GM20000 (cell line): ENCODE measurements at places on chromosomes 2 and 18.

- no peak for DNase-seq
These were observed 80.7 kb downstream of the TET3 start for GRCh38 chr2:74065456-74065855.

DNA sequence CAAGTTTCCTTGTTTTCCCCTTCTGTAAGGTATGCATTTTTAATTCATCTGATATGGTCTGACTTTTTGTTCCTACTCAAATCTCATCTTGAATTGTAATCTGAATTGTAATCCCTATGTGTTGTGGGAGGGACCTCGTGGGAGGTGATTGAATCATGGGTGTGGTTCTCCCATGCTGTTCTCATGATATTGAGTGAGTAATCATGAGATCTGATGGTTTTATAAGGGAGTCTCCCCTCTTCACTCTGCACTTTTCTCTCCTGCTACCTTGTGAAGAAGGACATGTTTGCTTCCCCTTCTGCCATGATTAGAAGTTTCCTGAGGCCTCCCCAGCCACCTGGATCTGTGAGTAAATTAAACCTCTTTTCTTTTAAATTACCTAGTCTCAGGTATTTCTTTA, 476.1 kb downstream of the LPIN1 start:
- DNase-seq: no peak

GRCh38 chr2:120461092-120461491, 115.2 kb downstream of the INHBB start:
- no peak for DNase-seq

DNA sequence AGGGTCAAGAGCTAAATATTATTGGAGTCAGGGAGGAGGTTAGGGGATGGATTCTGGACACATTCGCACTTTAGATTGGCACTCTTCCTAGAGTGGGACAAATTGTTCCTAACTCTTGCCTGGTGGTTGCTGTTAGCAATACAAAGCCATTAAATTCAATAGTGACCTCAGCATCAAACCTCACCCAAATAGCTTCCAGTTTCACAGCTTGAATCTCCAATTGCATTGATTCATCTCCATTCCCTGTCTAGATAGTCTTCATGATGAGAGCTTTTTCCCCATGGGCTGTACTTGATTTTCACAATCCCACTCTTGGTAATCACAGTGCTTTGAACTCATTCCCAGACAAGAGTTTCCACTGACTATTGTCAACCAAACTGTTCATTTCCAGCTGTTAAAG, 585.9 kb upstream of the SYT4 start:
- no peak for DNase-seq

DNA sequence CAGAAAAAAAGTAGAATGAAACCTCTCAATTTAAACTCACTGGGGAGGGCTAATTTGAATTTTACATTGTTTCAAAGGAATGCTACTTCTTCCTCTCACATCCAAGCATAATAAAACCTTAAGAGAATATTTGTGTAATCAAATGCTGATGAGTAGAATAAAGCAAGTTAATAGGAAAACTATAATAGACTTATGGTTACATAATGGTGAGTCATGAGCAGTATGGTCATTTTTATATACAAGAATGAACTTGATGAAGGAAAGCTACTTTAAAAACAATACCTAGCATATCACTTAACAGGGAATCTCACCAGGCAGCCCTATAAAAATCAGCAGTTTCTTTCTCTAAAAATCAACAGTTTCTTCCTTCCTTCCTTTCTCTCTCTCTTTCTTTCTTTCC, 80.3 kb downstream of the VSNL1 start:
- no peak for DNase-seq
